Subcutaneous adipose tissue (tissue), 4 donors: ENCODE measurements at places on chromosomes 5 and 9. TPM values are rescaled to one million over a fixed set of nuclear protein-coding genes. Genes with fewer than 3 reads are reported as not detected.

The GRPEL2 gene
- total RNA-seq = 12.8 TPM

The TMEM215 gene
- total RNA-seq = not detected

The OR13C9 gene
- total RNA-seq = not detected

The MAMDC2 gene
- total RNA-seq = 46.0 TPM

The NOTCH1 gene
- 94.4 TPM for total RNA-seq

The TARS1 gene
- total RNA-seq = 143 TPM

The RETREG1 gene
- total RNA-seq = 89.1 TPM

The PTRH1 gene
- total RNA-seq = 32.8 TPM

The MCIDAS gene
- not detected for total RNA-seq

The ECSCR gene
- total RNA-seq = 15.8 TPM

The ADRB2 gene
- total RNA-seq = 60.0 TPM

The DIAPH1 gene
- total RNA-seq = 61.7 TPM

The SLIT3 gene
- total RNA-seq = 48.1 TPM

The ZNF883 gene
- total RNA-seq = not detected

The UNC13B gene
- 29.0 TPM for total RNA-seq

The SLC6A7 gene
- total RNA-seq = 0.17 TPM

The NUDT12 gene
- total RNA-seq = 13.2 TPM

The IQGAP2 gene
- 16.8 TPM for total RNA-seq

The PPP3R2 gene
- total RNA-seq = not detected

The DMGDH gene
- total RNA-seq = 8.1 TPM

The CD74 gene
- 823 TPM for total RNA-seq

The SPINK7 gene
- not detected for total RNA-seq

The HINT2 gene
- total RNA-seq = 98.1 TPM

The GZMA gene
- 1.8 TPM for total RNA-seq

The PDCD1LG2 gene
- 3.4 TPM for total RNA-seq

The NKD2 gene
- total RNA-seq = 1.1 TPM

The PCDHA12 gene
- total RNA-seq = 0.19 TPM

The RALGPS1 gene
- total RNA-seq = 4.9 TPM

The FIBCD1 gene
- total RNA-seq = not detected

The PDLIM7 gene
- total RNA-seq = 11.2 TPM

The EIF4E1B gene
- total RNA-seq = not detected

The FRRS1L gene
- 0.22 TPM for total RNA-seq

The HMCN2 gene
- total RNA-seq = 0.68 TPM

The STXBP1 gene
- 23.2 TPM for total RNA-seq

The PPP1R26 gene
- total RNA-seq = 13.2 TPM

The STK32A gene
- total RNA-seq = 5.3 TPM

The PCDHA4 gene
- total RNA-seq = 0.85 TPM

The CDH9 gene
- not detected for total RNA-seq

The FOXD4 gene
- not detected for total RNA-seq

The TMEM252 gene
- not detected for total RNA-seq

The GABBR2 gene
- not detected for total RNA-seq

The PTCH1 gene
- total RNA-seq = 6.8 TPM

The TRIM23 gene
- total RNA-seq = 15.3 TPM

The TRPM3 gene
- total RNA-seq = 1.4 TPM

The RLN2 gene
- total RNA-seq = not detected

The LCN12 gene
- total RNA-seq = not detected

The NPR3 gene
- total RNA-seq = 5.6 TPM

The PCDHB13 gene
- total RNA-seq = 3.1 TPM

The ACSL6 gene
- total RNA-seq = not detected

The COL5A1 gene
- total RNA-seq = 19.0 TPM

The RELL2 gene
- total RNA-seq = 1.9 TPM

The ADRA1B gene
- total RNA-seq = 1.5 TPM

The CDX1 gene
- not detected for total RNA-seq

The ZBED3 gene
- 117 TPM for total RNA-seq
